Natural killer cell treated with Interleukin-12 subunit alpha and Interleukin-12 subunit beta and Interleukin-15 and Interleukin-18, amount 100 ng/mL, for 72 hours (primary cell): ENCODE measurements at places on chromosomes 5 and 9. TPM values are rescaled to one million over a fixed set of nuclear protein-coding genes. Genes with fewer than 3 reads are reported as not detected.
A peak's percentile ranks its signal among the peaks of the same experiment; 100 is the strongest.

- no peak for DNase-seq
These were observed 16.7 kb downstream of the UGT3A2 start for GRCh38 chr5:36049949-36050348.

DNA sequence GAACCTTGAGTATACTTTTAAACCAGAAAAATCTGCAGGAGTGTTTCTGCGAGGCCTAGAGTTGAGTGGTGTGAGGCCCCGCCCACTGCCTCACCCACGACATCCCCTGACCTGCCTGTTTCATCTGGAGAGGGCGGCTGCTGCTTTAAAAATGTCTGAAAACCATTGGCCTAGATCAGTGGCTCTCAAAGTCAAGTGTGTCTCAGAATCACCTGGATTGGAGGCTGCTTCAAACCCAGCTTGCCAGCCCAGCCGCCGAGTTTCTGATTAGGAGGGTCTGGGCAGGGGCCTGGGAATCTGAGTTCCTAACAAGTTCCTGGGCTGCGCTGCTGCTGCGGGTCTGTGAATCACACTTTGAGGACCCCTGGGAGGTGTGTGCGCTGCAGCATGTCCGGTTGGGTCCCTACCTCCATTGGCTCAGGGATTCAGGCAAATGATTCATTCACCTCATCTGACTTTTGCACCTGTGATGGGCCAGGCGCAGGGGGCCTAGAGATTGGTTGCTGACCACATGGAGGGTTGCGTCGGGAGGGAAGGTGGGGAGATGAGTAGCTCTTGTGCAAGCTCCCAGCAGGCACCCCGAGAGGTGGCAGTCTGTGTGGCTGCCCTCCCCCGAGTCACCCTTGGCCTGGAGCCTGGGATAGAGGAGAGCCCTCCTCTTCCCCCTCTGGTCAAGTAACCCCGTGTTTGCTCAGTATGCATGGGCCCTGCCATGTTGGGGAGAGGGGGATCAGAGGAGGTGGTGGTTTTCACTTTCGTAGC is 27.6 kb upstream of the HMCN2 start:
- no peak for DNase-seq

DNA sequence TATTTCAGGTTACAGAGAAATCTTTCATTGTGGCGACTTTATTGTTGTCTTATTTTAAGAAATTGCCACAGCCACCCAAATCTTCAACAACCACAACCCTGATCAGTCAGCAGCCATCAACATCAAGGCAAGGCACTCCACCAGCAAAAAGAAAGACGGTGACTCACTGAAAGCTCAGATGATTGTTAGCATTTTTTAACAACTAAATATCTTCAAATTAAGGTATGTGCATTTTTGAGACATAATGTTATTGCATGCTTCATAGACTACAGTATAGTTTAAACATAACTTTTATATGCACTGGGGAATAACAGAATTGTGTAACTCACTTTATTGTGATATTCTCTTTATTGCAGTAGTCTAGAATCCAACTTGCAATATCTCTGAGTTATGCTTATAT is 263.4 kb downstream of the TMEM232 start:
- DNase-seq: no peak

NMUR2 gene
- total RNA-seq: not detected

DNA sequence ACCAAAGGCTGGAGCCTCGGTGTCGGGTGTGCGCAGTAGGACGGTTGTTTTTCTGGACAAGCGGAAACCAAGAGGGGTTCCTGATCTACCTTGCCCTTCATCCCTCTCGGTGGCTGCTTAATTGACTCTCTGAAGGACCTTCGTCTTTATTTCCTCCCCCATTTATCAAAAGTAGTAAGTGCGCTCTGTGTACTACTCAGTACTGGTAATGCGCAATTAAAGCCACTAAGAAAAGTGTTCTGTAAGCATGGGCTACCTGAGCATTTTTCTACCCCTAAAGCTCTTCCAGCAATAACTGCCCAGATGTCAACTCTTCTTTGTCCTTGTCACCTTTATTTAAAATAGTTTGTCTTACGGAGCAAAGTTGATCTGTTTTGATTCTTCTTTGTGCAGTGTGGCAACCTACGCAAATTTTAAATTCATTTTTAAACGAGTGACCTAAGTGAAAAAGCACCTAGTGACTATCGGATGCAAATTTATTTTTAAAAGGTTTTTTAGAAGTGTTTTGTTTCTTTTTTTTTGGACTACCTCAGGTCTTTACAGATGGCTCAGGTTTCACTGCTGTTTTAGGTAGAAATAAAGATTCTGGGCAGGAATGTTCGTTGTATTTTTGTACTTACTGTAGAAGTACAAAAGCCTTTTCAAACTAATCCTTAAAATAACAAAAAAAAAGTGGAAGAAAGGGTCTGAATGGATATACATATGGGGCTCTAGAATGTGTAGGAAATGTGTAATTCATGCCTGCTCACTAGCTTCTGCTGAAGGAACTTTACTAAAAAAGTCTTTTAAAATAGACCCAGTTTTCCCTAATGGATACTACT is 2.0 kb downstream of the JMY start:
- DNase-seq: no peak

DNA sequence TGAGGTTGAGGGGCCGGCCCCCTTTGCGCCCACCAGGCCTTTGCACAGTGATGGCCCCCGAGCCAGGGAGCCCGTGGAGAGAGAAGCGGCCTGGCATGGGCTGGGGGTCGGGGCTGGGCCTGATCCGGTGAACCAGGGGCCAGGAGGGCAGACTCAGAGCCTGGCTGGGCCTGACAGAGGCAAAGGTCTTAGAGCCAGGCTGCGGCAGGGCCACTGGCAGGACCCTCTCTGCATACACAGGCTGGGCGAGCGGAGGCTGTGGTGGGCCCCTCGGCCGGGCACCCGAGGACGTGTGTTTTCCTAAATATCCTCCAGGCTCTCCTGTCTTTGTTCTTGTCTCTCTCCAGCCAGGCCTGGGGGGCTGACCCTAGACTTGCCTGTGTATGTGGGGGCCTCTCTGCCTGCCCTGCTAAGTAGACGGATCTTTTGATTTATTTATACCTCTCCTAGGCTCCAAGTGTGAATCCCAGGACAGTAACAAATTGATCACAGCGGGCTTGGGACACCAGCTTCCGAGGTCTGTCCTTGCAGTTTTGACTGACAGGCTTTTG is 933 bp downstream of the NEK6 start:
- DNase-seq: peak; percentile 61

- peak; percentile 92 for DNase-seq
These were observed 14.8 kb downstream of the AKNA start for GRCh38 chr9:114372921-114373448.

IL9 gene
- total RNA-seq: 0.52 TPM

PCDHA7 gene
- not detected for total RNA-seq

DNA sequence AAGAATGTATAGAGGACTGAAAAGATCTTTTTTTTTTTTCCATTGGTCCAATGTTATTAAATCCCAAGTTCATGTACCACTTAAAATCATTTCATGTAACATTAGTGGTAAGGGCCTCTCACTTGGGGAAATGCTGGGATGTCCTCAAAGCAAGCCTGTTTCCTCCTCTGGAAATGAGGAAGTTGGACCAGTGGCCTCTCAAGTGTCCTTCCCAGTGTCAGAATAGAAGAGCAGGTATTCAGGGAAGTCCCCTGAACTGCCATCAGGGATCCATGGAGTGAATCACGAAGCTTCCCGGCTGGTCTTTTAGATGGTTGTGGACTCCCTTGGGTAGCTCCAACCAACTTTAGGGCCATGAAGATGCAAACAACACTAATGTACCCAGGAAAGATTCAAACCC is 55.2 kb upstream of the AFAP1L1 start:
- no peak for DNase-seq
